ENCODE measurements at places on chromosomes 6 and 20.

DNA sequence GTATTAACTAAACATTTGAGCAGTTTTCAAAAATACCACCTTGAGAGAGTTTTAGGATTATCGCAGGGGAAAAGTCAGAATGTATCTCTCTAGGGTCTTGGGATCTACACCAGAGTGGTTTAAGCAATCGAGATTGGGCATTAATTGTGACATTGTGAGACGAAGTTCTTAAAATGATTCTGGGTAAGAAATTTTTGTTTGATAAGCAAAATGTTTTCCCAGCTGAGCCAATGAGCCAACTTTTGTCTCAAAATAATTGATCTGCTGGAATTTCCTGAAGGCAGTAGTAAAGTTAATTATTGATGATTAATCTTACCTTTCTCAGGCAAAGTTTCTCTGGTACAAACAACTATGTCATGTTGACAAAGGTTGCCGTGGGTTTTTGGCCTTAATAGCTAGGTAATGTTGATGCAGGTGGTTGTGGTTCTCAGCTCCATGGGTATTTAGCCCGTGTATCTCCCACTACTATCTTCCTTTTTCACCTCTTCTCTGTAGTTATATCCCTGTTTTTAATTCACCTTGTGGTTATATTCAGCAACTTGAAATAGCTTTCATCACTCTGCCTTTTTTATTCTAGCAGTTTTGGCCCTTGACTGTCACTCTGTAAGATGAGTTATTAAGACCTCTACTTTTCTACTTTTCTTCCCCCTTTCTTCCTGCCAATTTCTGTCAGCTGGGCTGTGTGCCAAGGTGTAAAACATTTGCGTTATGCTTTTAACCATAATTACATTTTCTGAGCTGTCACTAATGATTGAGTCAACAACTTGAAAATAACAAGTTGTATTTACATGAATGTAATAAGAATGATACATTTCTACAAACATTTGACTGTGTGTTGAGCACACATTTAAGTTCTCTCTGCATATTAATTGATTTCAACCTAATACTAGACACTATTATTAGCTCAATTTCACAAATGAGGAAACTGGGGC, 368.3 kb upstream of the BTBD3 start:
- no peak for DNase-seq

- DNase-seq, result no peak
Measured at GRCh38 chr20:38196592-38196991, 31.5 kb upstream of the TGM2 start.

GRCh38 chr6:79824202-79824601, 123.2 kb downstream of the ELOVL4 start:
- DNase-seq, result no peak

DNA sequence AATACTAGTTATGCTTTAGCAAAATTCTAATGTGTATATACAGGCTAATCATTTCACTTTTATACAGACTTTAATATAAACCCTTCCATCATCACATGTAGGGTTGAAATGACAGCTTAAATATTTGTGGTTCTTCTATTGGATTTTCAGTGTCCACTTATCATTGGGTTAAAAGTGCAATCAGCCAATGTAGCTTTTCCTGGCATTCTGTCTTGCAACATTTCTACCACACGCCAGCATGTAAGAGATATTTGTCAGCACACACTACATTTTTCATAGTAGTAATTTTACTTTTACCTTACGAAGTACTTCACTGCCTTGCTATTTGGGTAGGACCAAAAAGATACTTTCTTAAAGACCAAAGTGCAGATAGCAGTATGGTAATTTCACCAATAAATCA, 252.0 kb downstream of the TBX18 start:
- DNase-seq, result no peak

DNA sequence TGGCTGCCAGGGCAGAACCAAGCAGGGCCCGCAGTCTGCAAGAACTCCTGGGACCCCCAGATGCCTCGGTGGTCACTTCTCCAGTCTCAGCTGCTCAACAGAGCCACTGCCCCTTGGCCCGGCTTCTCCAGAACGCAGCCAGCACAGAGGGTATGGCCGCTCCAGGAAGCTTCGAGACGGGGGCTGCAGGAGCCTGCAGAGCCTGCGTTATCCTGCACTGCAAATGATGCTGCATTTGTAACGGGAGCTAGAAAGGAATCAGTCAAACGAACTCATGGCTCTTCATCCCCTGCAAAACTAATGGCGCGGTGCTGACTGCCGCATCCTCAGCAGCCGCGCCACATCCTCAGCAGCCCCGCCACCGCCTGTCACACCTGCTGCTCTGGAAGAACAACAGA, 254.9 kb downstream of the TAF4 start:
- DNase-seq, result no peak

GRCh38 chr6:90083891-90084290, 189.6 kb downstream of the GJA10 start:
- DNase-seq, result no peak

Data from globus pallidus (tissue), 1 donor.